T-helper 17 cell (primary cell): ENCODE measurements at places on chromosomes 6 and 20. TPM values are rescaled to one million over a fixed set of nuclear protein-coding genes. Genes with fewer than 3 reads are reported as not detected.

The DDX39B gene
- total RNA-seq, result 507 TPM

The NMBR gene
- total RNA-seq, result not detected

The LAMA5 gene
- total RNA-seq, result 0.50 TPM

The PLA2G7 gene
- 0.20 TPM for total RNA-seq

The SOX18 gene
- total RNA-seq, result not detected

The RAD21L1 gene
- not detected for total RNA-seq

The ADGB gene
- total RNA-seq, result not detected

The TBXT gene
- total RNA-seq, result not detected

The SOX4 gene
- total RNA-seq, result 1.7 TPM

The KCNK5 gene
- total RNA-seq, result 0.78 TPM

The CPXM1 gene
- total RNA-seq, result 0.12 TPM

The RAET1L gene
- not detected for total RNA-seq

The RPRD1B gene
- 47.7 TPM for total RNA-seq

The PRPH2 gene
- not detected for total RNA-seq

The UNC93A gene
- not detected for total RNA-seq

The OR2B2 gene
- not detected for total RNA-seq

The SIRPB1 gene
- total RNA-seq, result 4.4 TPM

The THEMIS gene
- total RNA-seq, result 64.7 TPM

The PTPRA gene
- 76.5 TPM for total RNA-seq

The SDHAF4 gene
- total RNA-seq, result 3.9 TPM

The NNAT gene
- total RNA-seq, result not detected

The SLC26A8 gene
- total RNA-seq, result 0.37 TPM

The MRPS18B gene
- total RNA-seq, result 23.2 TPM

The BPIFA1 gene
- total RNA-seq, result not detected

The LGSN gene
- not detected for total RNA-seq

The MUCL3 gene
- total RNA-seq, result not detected

The EBF4 gene
- 2.3 TPM for total RNA-seq

The LSM2 gene
- total RNA-seq, result 20.9 TPM

The CSNK2B gene
- 107 TPM for total RNA-seq

The ARFGEF3 gene
- total RNA-seq, result not detected

The HFE gene
- 1.2 TPM for total RNA-seq

The GPLD1 gene
- 0.21 TPM for total RNA-seq

The SAMD5 gene
- total RNA-seq, result not detected

The PRKN gene
- 8.4 TPM for total RNA-seq

The CST5 gene
- total RNA-seq, result not detected

The RAB23 gene
- total RNA-seq, result 0.29 TPM

The C6orf89 gene
- total RNA-seq, result 30.9 TPM

The CST2 gene
- not detected for total RNA-seq

The SGK2 gene
- total RNA-seq, result 1.7 TPM

The BLTP3A gene
- 16.3 TPM for total RNA-seq

The C20orf204 gene
- 7.8 TPM for total RNA-seq

The RBBP8NL gene
- total RNA-seq, result not detected

The ID4 gene
- total RNA-seq, result not detected

The RXRB gene
- total RNA-seq, result 51.0 TPM

The ANKRD66 gene
- total RNA-seq, result not detected

The PLEKHG1 gene
- 12.9 TPM for total RNA-seq

The FHL5 gene
- total RNA-seq, result not detected

The PI16 gene
- total RNA-seq, result 28.5 TPM

The SIRPA gene
- total RNA-seq, result 2.6 TPM

The TMEM239 gene
- total RNA-seq, result not detected

The RHAG gene
- total RNA-seq, result not detected

The HDGFL1 gene
- total RNA-seq, result not detected

The HSPA1L gene
- 3.4 TPM for total RNA-seq

The SOX12 gene
- total RNA-seq, result 8.3 TPM

The MEI4 gene
- total RNA-seq, result 0.20 TPM

The SOBP gene
- total RNA-seq, result 0.16 TPM

The CASS4 gene
- 7.1 TPM for total RNA-seq

The BNIP5 gene
- not detected for total RNA-seq

The NFATC2 gene
- total RNA-seq, result 58.7 TPM
